ENCODE measurements at places on chromosomes 5 and 9.

- no peak for DNase-seq
These were observed 59.9 kb downstream of the PBX3 start for GRCh38 chr9:125807079-125807478.

GRCh38 chr9:135240871-135241311 is 153.4 kb downstream of the OLFM1 start:
- DNase-seq = no peak

GRCh38 chr9:6080154-6080716 is 64.8 kb upstream of the RANBP6 start:
- DNase-seq = peak; percentile 60

GRCh38 chr5:61245486-61245885 is 83.2 kb upstream of the SMIM15 start:
- no peak for DNase-seq

- no peak for DNase-seq
These were observed 225.9 kb downstream of the VPS13A start for GRCh38 chr9:77403239-77403638.

DNA sequence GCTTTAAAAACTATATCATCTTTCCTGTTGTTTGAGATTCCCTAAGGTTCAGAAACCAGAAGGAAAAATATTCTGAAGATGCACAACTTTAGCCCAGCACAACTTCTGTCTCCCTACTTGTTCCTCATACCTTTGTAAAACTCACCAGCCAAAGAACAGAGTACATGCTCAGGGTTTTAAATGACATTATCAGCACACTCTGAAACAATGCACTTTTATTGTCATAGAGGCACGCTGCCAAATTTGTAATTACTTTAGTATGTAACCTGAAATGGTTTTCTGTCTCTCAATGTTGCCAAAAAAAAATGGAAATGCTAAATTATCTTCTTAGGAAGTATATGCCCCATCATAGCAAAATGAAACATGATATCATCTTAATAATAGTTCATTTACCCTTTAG is 383.6 kb upstream of the CDH6 start:
- DNase-seq = no peak

GRCh38 chr9:12652973-12653372 is 40.2 kb upstream of the TYRP1 start:
- no peak for DNase-seq

- no peak for DNase-seq
These were observed 499.2 kb downstream of the BNC2 start for GRCh38 chr9:16371306-16371705.

- DNase-seq = no peak
These were observed 5.1 kb downstream of the LIFR start for GRCh38 chr5:38551030-38552017.

GRCh38 chr5:128234928-128235641 is 151.5 kb downstream of the SLC12A2 start:
- no peak for DNase-seq

DNA sequence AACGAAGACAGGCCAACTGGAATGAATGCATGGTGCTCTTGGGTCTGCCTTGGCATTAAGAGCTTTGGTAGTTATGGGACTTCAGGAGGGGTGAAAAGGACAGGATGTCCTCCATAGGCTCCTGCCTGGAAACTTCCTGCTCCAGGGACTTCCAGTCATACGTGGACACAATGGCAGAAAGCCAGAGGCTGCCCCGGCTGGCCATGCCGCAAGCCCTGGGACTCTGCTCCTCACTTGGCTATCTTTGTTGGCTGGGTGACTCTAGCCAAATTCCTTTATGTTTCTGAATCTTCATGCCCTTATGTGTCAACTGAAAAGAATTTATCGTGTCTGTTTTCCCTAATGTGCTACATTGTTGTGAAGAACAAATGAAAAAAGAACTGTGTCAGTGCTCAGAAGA is 136.9 kb downstream of the SIL1 start:
- no peak for DNase-seq

DNA sequence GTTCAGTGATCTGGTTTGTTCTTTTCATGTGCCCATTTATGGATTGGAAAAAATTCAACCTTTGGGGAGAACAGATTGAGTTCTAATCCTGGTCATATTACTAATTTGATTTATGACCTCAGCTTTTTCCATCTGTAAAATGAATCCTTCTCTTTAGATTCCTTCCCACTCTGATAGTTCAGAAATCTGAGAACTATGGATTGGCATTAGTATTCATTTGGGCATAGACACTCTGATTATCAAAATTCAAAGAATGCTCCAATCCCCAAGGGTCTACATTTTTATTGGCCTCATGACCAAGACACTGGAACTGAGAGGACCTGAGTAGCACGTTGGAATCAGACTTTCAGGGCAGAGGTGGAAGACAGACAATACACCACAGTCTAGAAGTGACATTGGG is 405.9 kb upstream of the PAPPA start:
- no peak for DNase-seq

DNA sequence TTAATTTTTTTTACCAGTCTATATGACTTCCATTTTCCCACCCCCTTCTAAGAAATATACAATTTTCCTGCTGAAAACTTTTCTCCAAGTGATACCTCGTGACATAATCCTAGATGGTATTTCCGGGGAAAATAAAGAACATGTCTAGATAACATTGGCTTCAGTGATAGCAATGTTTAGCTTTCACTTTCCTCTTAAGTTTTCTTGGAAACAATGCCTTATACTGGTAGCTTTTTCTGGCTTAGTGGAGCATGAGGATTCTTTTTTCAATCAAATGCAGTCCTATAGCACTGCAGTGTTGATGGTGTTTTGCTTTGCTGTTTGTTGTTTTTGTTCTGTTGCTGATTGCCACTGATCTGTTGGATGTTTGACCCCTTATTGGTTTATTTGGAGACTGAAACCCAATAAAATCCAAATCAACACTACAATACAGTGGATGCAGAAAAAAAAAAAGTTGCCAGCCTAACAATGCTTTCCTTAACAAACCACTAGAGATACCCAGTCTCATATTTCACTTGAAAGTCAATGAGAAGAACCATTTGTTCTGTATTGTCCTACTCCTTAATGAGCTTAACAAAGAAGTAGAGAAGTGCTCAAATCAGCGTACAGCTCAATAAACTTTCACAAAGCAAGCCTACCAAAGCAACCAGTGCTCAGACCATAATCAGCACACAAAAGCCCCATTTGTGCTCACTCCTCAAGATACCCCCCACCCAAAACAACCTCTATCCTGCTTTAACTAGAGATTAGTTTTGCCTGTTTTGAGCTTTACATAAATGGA is 74.2 kb upstream of the GRAMD2B start:
- DNase-seq = no peak

- no peak for DNase-seq
These were observed 63.6 kb upstream of the IL12B start for GRCh38 chr5:159393854-159394274.

DNA sequence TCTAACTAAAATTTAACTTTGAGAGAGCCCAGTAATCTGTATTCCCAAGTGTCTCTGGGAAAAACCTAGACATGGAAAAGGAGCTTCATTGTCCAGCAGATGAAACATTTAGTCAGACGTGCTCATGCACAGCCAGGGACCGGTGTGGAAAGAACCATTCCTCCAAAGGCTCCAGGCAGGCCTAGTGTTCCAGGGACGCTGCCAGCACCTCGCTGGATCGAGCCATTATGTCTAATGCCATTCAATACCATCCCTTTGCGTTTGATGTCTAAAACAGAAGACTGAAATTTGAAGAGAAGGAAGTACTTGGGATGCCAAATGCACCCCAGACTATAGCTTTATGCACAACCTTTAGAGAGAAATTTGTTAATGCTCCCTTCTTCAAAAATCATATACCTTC is 1.4 kb upstream of the CHSY3 start:
- DNase-seq = no peak

- DNase-seq = no peak
These were observed 15.8 kb downstream of the NEK6 start for GRCh38 chr9:124273427-124274160.

- DNase-seq = no peak
These were observed 208.3 kb downstream of the ENC1 start for GRCh38 chr5:74432216-74432615.

- DNase-seq = no peak
These were observed 4.0 kb downstream of the ANKRD33B start for GRCh38 chr5:10567781-10568321.
